ENCODE measurements at places on chromosomes 13 and 19. TPM values are rescaled to one million over a fixed set of nuclear protein-coding genes. Genes with fewer than 3 reads are reported as not detected.

The SLC6A16 gene
- 6.0 TPM for total RNA-seq

The ZNF98 gene
- 0.33 TPM for total RNA-seq

The ZNF563 gene
- total RNA-seq: 4.4 TPM

The ZNF575 gene
- total RNA-seq: 0.44 TPM

The VSTM1 gene
- total RNA-seq: not detected

The TNNI3 gene
- total RNA-seq: not detected

The CLEC17A gene
- not detected for total RNA-seq

The NMRK2 gene
- total RNA-seq: not detected

The CEACAM19 gene
- 1.1 TPM for total RNA-seq

The FFAR1 gene
- total RNA-seq: not detected

The IQCN gene
- total RNA-seq: 7.9 TPM

The FBXO17 gene
- total RNA-seq: 88.7 TPM

The FRY gene
- total RNA-seq: 26.2 TPM

The CDX2 gene
- not detected for total RNA-seq

The TINCR gene
- 0.38 TPM for total RNA-seq

The ZNF541 gene
- total RNA-seq: 2.3 TPM

The CYP4F11 gene
- total RNA-seq: not detected

The UBE2L5 gene
- not detected for total RNA-seq

The FUT1 gene
- total RNA-seq: 7.2 TPM

The LSR gene
- total RNA-seq: 4.0 TPM

The FTL gene
- 16,321 TPM for total RNA-seq

The GNG7 gene
- total RNA-seq: 0.44 TPM

The SLC7A9 gene
- total RNA-seq: not detected

The CFAP97D2 gene
- not detected for total RNA-seq

The LILRB5 gene
- 48.6 TPM for total RNA-seq

The IL11 gene
- not detected for total RNA-seq

The HCST gene
- total RNA-seq: 2.9 TPM

The DLL3 gene
- not detected for total RNA-seq

The EML2 gene
- total RNA-seq: 28.4 TPM

The ZNF790 gene
- 6.6 TPM for total RNA-seq

The OXGR1 gene
- total RNA-seq: not detected

The RTBDN gene
- not detected for total RNA-seq

The ANKRD24 gene
- total RNA-seq: 0.88 TPM

The IFI30 gene
- 47.8 TPM for total RNA-seq

The PCDH9 gene
- total RNA-seq: 9.0 TPM

The PRX gene
- 8.1 TPM for total RNA-seq

The CLEC4G gene
- 3.8 TPM for total RNA-seq

The NEK5 gene
- not detected for total RNA-seq

The SPRED3 gene
- total RNA-seq: not detected

The SYDE1 gene
- total RNA-seq: 10.9 TPM

The GPR4 gene
- 2.0 TPM for total RNA-seq

The AP2A1 gene
- 48.9 TPM for total RNA-seq

The ZNF442 gene
- 3.6 TPM for total RNA-seq

The ZNF540 gene
- 2.1 TPM for total RNA-seq

The LIPE gene
- 1,407 TPM for total RNA-seq
